ENCODE measurements at places on chromosomes 2 and 18.
A peak's percentile ranks its signal among the peaks of the same experiment; 100 is the strongest.

DNA sequence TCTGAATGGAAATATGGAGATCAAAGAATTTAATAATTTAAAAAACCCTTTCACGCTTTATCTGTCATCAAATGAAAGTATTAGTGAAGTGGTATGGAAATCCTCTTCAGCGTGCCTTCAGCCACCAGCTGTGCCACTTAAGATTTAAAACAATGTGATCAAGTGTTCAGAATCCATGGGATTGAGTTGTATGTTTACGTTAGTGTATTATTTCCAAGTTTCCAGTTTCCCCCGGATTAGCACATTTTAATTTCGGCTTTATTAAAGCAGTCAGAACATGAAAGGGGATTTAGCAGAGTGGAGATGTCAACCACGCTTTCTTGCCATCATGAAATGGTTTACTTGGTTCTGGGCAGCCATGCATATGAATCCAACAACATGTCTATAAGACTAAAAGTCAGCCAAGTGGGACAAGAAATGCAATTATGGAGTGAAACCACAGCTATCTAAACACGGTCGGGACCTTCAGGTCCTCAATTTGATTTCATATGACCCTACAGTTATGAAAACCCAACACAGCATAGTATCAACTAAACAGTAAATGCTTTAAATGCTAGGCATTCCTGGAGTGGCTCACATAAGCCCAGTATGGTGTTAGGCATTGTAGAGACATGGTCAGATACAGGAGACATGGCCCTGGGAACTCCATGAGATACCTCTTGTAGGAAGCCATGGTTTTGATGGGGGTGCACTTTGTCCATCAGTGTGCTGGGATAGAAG, 224.9 kb upstream of the EPAS1 start:
- DNase-seq = no peak

- no peak for DNase-seq
Measured at GRCh38 chr2:38702413-38702812, 36.5 kb downstream of the GALM start.

- DNase-seq = no peak
Measured at GRCh38 chr18:9354256-9354655, 19.7 kb downstream of the TWSG1 start.

DNA sequence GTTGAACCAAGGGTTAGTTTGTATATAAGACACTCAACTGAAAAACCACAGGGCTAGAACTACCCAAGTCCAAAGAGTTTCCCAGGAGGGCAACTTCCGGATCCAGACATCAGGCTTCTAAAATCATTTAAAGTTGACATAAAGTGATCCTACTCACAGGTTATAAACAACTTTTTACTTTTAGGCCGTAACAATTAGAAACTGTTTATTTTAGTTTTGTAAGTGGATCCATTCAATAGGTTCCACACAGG, 454.6 kb downstream of the MEIS1 start:
- no peak for DNase-seq

DNA sequence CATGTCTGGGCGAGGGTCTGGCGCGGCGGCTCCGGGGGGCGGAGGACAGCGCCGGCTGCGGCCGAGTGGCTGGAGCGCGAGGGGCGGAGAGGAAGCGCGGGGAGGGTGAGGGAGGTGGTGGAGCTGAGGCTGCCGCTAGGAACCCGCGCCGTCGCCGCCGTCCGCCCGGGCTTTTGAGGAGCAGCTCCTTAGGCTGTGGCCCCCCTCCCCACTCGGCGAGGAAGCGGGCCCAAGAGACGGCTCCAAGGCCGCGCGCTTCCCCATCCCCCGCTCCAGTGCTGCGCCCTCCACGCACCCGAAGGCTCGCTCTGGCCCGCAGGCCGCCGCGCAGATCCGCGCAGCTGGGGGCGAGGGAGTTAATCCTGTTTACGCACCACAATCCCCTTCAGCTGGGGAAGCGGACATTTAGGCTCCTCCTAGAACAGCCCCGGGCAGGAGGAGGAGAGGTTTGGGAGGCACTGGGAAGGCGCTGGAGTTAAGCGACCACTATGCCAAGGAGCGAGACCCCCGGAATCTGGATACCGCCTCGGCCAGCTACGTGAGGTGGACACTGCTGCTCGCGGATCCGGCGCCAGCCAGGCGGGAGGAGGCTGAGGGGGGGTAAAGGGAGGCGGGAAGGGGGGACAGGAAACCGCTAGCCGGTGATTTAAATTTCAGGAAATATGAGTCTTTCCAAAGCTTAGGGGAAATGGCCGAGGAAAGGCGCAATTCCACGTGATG, at the start of gene CNRIP1:
CNRIP1 (minus strand) TSS at position 552 of the 720 bp plus-strand sequence; CDS start at position 3, 549 bp downstream.
- peak; percentile 35 for DNase-seq

Measured in C1 segment of cervical spinal cord (tissue), 14 donors.